ENCODE measurements at places on chromosomes 5 and 9.

DNA sequence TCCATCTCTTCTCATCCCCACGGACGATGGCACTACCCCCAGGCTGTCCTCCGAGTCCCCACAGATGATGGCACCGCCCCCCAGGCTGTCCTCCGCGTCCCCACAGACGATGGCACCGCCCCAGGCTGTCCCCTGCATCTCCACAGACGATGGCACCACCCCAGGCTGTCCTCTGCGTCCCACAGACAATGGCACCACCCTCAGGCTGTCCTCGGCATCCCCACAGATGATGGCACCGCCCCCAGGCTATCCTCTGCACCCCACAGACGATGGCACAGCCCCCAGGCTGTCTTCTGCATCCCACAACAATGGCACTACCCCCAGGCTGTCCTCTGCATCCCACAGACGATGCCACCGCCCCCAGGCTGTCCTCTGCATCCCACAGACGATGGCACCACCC lies 57.4 kb upstream of the PTCH1 start:
- no peak for DNase-seq

GRCh38 chr5:61614606-61615005 lies 282.5 kb downstream of the ZSWIM6 start:
- no peak for DNase-seq

- DNase-seq: no peak
These were observed 51.2 kb downstream of the SGCD start for GRCh38 chr5:156378159-156378558.

DNA sequence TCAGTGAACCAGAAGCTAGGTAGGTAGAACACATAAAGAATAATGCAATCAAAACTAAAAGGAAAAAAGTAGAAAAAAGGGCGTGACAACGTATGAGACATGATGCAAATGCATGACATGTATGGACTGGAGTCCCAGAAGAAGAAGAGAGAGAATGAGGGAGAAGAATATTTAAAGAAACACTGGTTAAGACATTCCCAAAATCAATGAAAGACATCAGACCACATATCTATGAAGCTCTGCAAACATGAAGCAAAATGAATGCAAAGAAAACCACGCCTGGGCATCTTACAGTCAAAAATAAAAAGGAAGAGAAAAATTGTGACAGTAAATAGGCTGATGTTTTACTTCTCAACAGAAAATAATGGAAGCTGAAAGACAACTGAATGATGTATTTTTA lies 23.8 kb upstream of the NKD2 start:
- DNase-seq: no peak

DNA sequence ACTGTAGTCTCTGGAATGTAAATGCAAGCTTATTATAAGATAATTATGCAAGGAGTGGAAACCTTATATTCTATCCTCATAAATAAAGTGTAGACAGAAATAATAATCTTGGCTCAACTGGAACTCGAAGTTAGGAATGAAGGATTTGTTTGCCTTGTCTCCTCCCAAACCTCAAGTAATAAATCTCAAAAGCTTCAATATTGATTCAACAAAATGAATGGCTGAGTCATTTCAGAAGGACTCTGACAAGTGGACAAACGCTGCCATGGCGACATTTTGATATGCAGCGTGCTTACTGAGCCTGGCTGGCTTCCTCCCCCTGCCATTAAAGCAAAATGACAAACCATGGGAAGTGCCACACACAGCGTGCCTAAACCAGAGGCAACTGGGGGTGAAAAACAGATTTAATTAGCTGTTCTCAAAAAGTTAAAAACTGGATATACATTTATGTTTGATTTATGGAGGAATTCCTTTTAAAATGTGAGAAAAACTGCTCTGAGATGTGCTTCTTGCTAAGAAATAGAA lies 10.5 kb upstream of the ADGRV1 start:
- peak; percentile 73 for DNase-seq

- DNase-seq: no peak
These were observed 179.6 kb downstream of the GNAQ start for GRCh38 chr9:77851882-77852595.

DNA sequence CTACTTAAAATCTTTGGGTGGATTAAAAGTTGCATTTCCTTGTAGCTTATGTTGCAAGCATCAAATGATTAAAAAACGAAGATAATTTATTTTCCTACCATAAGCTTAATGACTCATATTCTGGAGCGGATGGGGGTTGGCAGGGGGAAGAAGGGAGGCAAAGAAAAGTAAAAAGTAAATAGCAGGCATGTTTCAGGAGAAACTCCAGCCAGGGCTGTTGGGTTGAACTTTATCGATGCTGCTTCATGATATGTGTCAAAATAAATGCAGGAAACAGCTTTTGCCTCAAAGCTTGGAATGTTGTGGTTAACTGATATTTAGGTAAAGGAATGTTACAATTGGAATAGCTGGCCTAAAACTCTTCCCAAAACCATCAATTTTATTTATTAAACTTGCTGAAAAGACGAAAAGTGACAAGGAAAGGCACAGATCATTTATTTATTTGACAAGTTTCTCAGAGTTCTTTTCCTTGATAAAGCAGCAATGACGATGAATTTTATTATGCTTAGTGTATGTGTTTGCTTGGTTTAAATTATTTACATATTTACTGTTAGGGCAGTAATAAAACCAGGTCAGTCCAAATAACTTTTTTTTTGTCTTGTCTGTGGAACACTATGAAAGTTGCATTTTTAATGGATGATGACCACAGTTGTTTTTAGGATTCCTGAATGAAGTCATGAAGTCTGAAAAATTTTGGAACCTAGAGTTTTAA lies 177.9 kb downstream of the PCSK1 start:
- DNase-seq: peak; percentile 99

DNA sequence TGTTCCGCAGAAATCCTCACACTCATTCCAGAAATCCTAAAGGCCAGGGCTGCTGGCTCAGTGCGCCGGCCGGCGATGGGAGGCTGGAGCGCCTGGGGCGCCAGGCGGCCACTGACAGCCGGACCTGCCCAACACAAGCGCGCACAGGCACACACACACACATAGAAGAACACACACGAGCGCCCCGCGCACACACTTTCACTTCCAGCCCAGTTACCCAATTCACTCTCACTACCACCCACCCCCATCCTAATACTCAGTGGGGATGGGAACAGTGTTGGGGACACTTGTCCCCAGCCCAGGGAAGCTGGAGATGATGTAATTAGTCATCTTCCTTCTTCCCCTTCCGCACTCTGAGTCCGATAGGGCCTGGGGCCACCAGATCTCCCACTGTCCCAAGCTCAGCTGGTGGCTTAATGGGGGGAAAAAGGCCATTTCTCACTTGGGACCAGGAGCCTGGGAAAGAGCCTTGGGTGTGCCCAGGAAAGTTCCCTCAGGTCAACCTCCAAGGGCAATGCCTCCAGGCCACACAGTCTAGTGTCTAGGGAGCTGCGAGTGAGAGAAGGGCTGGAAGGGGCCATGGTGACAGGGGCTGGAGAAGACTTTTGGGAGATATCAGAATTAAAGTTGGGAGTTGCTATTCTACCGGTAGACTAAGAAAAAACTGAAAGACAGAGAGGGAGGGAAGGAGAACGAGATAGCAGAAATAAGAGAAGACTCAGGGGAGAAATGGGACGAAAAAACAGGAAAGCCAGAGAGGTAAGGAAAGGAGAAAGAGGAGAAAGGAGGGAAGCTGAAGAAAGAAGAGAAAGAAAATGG lies 1.7 kb downstream of the EBF1 start:
- peak; percentile 53 for DNase-seq

DNA sequence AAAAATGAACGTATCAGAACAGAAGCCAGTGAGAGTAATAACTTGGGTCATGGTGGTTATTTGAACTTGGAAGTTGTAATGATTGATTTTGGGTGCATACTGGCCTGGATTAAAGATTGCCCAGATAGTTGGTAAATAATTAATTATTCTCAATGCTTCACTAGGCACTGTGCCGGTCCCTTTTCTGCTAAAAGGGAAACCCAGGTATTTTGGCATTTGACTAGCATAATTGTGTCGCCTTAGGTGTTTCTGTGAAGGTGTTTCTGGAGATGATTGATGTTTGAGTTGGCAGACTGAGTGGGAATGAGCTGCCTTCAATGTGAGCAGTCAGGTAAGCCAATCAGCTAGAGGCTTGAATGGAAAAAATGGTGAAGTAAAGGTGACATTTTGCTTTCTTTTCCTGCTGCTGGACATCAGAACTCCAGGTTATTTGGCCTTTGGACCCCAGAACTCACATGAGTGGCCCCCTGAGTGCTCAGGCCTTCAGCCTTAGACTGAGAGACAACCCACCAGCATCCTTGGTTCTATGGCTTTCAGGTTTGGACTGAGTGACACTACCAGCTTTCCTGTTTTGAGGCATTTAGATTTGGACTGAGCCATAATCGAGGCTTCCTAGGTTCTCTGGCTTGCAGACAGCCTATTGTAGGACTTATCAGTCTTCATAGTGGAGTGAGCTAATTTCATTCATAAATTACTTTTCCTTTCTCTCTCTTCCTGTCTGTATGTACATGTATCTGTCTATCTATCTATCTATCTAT lies 120.7 kb upstream of the PAPPA start:
- DNase-seq: no peak

DNA sequence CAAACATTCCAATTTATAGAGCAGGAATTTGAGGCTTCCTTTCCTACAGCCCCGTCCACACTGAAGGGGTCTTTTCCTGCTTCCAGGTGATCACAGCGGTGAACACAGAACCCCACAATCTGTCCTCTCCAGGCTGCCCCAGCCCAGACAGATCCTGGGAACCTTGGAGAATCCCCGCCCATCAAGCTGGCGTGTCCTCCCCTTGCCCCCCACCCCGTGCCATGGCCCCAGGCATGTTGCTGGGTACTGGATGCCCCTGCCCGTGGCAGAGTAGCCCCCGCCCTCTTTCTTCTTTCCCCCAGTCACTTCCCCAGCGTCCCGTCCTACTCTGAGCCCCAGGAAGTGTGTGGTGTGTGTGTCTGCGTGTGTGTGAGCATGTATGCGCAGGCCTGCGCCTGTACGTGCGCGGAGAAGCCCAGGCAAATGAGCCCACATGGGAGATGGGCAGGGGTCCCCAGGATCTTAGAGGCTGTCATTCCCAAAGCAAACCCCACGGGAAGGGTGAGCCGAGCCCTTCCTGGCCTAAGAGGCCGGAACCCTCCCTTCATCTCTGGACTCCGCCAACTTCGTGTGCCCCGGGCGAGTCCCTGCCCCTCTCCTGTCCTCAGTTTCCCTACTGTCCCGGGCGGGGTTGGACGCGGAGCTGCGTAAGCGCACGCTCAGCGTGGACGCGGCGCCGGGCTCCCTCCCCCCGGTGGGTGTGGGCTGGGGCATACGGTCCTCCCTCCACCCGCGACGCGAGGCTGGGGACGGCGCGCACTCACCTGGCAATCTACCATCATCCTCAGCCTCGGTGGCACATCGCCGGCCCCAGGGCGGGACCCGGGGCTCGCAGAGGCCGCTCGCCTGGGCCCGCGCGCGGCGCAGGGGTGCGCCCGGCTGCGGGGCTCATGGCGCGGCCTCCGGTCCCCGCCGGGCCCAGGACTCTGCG lies 15.2 kb downstream of the GBGT1 start:
- DNase-seq: peak; percentile 30

DNA sequence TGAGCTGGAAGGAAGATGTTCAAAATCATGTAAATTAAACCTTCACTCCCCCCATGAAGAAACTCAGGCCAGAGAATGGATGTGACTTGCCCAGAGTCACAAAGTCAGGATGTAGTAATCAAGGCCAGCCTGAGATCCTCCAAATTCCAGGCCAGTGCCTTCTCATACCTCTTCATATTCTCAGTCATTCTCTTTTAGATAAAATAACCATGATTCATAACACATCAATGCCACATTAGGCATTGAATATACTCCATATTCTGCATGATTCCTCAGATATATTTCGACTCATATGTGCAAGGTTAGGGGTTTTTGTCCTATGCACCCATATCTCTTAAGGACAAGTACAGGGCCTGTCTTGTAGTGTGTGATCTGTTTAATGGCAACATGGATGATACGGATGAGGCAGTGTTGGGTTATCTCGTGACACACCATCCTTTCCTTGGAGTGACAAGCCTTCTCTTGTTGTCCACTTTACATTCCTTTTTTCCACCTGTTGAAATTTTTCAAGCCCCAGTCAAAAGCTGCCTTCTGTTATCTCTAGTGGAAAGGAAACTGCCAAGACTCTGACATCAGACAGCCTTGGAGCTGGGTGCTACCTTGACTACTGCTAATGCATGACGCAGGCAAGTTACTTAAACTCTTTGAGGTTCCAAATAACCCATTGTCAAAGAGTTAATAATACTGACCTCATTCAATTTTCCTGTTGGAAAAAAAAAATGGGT lies 227.5 kb upstream of the NR4A3 start:
- no peak for DNase-seq

DNA sequence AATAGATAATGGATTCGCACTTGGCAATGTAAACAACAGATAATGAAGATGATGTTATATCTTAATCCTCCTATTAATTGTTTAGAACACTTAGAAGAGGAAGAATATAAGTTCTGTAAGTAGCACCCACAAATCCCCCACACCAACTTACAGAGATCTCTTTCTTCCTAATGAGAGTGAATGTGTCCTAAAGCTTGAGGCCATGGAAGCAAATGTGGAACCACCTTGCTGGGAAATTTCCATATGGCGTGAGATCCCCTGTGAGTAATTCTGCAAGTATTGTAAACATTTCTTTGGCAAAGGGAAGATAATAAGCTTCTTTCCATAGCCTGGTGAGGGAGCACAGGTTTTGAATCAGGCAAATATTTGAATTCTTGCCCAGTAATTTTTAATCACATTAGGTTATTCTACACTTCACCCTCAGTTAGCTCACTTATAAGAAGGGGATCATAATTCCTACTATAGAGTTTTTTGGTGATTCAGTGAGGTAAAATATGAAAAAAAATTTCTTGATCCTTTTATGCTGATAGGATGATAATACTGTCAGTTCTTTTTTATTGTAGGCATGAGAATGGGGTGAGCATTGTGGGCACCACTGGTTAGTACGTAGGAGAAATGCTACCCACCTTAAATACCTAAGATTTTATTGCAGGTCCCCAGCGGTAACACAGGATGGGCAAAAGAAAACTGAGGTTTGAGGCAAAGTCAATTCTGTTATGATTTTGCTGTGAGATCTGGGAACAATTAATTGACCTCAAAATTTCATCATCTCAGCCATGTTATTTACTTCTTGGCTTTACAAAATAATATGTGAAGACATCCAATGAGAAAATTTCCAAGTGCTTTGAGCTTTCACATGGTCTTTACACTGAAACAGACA lies 574.8 kb downstream of the PSAT1 start:
- DNase-seq: peak; percentile 97

GRCh38 chr5:35063414-35063813 lies 15.7 kb upstream of the AGXT2 start:
- peak; percentile 38 for DNase-seq

- no peak for DNase-seq
These were observed 72.5 kb upstream of the PCA3 start for GRCh38 chr9:76691517-76692313.

DNA sequence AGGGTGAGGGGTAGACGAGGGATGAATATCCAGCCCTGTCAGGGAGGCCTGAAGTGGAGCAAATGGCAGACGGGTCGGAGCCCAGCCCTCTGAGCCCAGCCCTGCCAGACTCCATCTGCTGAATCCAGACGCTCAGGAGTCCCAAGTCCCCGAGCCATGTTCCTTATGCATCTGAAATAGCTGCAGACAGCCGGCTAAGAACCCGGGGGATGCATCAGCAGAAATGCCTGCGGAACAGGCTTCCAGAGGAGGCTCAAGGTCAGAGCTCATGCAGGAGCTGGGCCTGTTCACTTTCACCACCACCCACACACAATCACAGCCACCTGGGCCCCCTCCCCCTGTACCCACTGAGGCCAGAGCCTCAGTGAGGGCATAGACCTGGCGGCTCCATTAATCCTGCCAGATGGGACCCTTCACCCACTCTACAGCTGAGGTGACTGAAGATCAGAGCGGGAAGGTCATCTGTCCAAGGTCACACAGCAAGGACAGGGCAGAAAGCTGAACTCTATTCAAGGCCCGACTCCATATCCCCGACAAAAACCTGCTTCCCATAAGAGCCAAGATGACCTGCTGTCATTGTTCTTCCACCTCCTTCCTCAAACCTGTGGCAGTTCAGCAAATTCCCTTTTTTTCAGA lies 24.4 kb upstream of the AKNA start:
- no peak for DNase-seq

All from fibroblast of upper back skin (primary cell).